ENCODE measurements at places on chromosomes 7 and 10. TPM values are rescaled to one million over a fixed set of nuclear protein-coding genes. Genes with fewer than 3 reads are reported as not detected.

Gene ODAD2
- not detected for total RNA-seq

GRCh38 chr7:4734587-4735345 lies 40.7 kb upstream of the AP5Z1 start:
- peaks cover 14% of the 10 kb centered on the region for H3K4me1 ChIP-seq
- H3K27me3 ChIP-seq, result no peaks in the 10 kb centered on the region

Gene TACR2
- total RNA-seq, result 0.66 TPM

DNA sequence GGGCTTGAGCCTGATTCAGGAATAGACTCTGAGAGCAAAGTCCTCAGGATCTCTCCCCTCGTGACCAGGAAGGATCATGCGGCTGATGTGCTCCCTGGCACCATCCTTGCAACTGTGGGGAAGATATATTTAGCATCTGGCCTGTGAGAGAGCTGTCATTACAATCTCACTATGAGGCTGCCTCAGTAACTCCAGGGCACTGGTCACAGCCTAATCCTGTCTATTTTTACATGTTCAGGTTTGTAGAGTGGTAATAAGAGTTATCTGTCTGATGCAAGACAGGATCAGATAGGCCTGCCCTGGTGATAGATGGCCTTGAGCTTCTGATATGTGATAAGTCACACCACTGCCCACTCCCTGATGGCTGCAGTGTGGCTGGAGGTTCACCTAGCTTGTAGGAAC lies 50.7 kb downstream of the PPP1R3C start:
- peaks cover 16% of the 10 kb centered on the region for H3K4me1 ChIP-seq
- H3K27ac ChIP-seq, result no peak overlapping the region
- H3K27me3 ChIP-seq, result no peaks in the 10 kb centered on the region
- no peaks in the 10 kb centered on the region for H3K36me3 ChIP-seq
- no peak overlapping the region for H3K4me3 ChIP-seq

GRCh38 chr7:130047831-130048230 lies 3.3 kb downstream of the ZC3HC1 start:
- H3K4me1 ChIP-seq, result peaks cover 14% of the 10 kb centered on the region
- no peak overlapping the region for H3K4me3 ChIP-seq
- no peak overlapping the region for H3K27ac ChIP-seq
- H3K27me3 ChIP-seq, result no peaks in the 10 kb centered on the region

GRCh38 chr7:17680943-17681351 lies 259.3 kb downstream of the SNX13 start:
- no peak for DNase-seq
- H3K4me3 ChIP-seq, result no peak overlapping the region
- H3K27me3 ChIP-seq, result no peaks in the 10 kb centered on the region
- H3K27ac ChIP-seq, result no peak overlapping the region
- no peaks in the 10 kb centered on the region for H3K36me3 ChIP-seq

DNA sequence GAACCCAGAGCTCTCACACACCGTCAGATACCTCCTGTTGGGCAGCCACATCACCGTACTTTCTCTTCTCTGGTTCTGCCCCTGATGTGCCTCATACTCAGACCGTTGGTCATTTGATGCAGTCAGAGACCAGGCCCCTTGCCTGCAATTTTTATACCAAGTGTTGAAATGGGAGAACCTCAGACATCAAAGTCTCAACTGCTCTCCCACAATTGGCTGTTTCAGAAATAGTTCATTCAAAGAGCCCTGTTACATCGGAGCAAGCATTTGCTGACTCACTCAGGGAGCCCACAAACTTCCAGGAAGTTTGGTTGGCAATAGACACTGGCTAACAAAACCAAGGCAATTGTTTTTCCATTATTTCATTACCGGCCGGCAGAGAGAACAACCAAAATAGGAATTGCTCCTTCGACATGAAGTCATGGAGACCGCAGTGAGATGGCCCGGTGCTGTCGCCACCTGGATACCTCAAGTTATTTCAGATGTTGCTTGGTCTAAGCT lies 33.5 kb upstream of the ADAM12 start:
- no peaks in the 10 kb centered on the region for H3K27me3 ChIP-seq
- no peak overlapping the region for H3K4me3 ChIP-seq
- H3K27ac ChIP-seq, result no peak overlapping the region
- no peak for DNase-seq
- H3K4me1 ChIP-seq, result no peaks in the 10 kb centered on the region

GRCh38 chr7:25124465-25125136 lies 459 bp downstream of the CYCS start:
- H3K27me3 ChIP-seq, result no peaks in the 10 kb centered on the region
- H3K4me3 ChIP-seq, result peak overlapping the region; percentile 42
- peaks cover 5% of the 10 kb centered on the region for H3K36me3 ChIP-seq
- H3K27ac ChIP-seq, result peak overlapping the region; percentile 86
- H3K4me1 ChIP-seq, result peaks cover 7% of the 10 kb centered on the region

Data from body of pancreas (tissue), 4 donors.